Activated naive CD4-positive, alpha-beta T cell treated with anti-CD3 and anti-CD28 coated beads, Interleukin-2, amount 50 U/mL, for 72 hours (primary cell): ENCODE measurements at places on chromosomes 3 and 15.

DNA sequence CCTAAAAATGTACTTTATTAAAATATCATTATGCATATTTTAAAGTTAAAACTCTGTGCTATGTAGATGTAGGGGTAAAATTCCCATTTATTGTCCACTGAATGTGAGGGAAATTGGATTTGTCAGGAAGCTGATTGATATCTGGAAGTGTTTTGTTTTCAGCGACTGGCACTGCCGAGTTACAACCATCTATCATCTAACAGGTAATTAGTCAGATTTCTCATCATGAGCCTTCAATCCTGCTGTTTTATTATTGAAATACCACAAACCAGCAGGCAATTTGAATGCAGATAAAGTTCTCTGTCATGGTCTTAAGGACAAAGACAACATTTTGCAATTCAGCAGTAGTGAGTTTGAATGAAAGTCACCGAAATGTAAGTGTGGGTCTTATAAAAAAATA, 40.5 kb downstream of the ZIC1 start:
- DNase-seq: no peak

DNA sequence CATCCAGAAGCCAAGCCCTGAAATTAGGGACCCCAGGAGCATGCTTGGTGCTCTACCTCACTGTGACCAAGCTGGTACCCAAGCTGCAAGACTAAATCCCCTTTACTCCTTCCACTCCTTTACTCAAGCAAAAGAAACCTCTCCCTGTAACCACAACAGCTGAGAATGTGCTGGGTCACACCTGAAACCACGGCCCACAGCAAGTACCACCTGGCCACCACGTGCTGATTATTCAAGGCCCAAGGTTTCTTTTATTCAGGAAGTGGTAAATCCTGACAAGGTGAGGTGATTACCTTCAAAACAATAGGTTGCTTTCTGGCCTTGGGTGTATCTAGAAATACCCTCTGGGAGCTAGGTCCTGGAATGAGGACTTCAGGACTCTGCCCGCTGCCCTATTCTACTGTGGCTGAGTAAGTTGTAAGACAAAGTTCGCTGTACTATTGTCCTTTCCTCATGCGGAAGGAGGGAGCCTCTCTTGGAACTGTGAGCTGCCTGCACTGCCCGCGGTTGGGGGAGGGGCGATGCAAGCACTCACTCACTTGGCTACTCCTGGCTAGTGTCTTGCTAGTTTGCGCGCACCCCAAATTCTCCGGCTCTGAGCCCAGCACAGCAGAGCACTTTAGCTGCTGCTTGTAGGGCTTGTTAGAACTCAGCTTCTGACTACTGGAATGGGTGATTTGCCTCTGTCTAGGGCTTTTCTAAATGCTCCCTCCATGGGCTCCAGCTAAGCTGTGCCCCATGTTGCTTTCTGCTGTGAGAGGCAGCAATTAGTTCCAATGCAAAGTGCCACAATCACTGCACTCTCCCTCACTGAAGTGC, 487.1 kb upstream of the CNTN3 start:
- no peak for DNase-seq

DNA sequence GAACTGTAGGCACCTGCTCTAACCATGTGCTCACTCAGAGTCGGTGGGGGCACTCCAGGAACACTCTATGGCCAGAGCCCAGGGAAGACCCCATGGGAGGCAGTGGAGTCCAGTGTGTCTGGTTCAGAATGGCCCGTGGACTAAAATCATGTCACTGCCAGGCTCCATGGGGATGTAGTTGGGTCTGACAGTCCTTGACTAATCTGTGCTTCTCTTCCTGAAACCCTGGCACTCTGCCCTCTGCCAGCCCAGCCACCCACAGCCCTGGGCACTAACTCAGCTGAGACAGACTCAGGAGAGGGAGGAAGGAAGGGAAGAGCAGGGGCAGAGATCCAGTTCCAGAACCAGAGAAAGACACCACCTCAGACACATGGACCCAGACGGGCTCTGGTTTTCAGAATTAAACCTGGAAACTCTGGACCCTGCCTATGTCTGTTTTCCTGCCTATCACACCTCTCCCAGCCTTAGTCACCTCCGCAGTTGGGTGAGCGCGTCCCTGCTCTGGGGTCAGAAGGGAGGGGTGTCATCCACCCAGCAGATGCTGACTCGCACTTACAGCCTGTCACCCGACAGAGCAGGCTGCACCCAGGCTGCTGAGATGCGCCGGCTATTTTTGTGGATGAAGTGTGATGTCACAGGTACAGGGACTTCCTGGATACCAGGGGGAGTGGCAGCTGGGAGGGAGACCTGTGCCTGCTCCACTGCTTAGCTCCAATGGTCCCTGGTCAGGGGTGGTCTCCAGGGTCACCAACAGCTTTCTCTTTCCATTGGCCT, 56.8 kb upstream of the INSYN1 start:
- DNase-seq: no peak

DNA sequence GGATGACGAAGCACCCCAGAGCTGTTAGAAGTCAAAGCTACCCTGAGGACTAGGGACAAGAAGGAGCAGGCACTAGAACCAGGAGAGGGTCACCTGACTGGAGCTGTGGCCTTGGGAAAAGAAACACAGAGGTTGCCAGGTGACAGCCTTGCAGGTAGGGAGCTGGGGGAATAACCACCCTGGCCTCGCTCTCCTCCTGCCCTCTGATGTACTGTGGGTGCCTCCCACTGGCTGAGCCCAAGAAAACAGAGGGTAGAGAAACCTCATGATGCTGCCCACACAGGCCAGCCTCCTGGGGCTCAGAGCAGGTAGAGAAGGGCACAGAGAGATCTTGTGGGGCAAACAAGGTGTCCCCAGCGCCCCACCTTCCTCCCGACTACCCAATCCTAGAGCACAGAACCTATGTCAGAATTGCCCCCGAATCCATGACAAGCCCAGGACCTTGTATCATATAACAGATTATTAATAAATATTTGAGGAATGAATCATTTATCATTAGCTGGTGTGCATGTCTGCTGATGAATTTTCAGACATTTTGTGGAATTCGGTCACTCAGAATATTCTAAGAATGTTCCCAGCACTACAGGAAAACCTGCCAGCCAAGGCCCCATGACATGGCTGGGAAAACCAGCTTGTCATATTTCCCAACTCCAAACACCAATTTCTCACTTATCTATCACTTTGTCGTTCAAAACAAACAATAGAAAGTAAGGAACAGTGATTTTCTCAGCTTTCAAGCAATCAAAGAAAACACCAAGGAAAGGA, 59.8 kb upstream of the MEX3B start:
- DNase-seq: no peak

- DNase-seq: no peak
Observed at GRCh38 chr3:109923431-109923830, 586.1 kb upstream of the DPPA4 start.

DNA sequence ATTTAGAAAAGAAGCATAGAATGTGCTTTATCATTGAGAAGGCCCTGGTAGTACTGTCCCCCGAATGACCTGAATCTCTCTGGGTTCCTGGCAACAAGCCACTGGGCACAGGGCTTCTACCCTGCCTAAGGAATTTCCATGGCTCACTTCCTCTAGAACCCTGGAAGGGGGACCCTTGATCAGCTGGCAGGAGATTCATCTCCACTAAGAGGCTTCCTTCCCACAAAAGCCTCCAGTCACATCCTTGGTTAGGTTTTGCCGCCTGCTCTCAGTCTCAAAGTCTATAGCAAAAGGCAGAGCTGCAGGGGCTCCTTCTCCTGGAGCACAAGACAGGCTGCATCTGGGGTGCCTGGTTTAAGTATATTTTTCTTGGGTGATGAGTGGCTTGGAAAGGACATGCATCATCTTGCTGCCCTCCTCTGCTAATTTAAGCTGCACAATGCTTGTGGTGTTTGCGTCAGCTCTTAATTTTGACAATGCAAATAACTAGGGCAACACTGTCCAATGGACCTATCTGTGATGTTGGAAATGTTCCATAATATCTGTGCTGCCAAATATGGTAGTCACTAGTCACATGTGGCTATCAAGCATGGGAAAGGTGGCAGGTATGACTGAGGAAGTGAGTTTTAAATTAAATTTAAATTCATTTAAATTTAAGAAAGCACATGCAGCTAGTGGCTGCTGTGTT, 33.4 kb upstream of the RARRES1 start:
- no peak for DNase-seq

DNA sequence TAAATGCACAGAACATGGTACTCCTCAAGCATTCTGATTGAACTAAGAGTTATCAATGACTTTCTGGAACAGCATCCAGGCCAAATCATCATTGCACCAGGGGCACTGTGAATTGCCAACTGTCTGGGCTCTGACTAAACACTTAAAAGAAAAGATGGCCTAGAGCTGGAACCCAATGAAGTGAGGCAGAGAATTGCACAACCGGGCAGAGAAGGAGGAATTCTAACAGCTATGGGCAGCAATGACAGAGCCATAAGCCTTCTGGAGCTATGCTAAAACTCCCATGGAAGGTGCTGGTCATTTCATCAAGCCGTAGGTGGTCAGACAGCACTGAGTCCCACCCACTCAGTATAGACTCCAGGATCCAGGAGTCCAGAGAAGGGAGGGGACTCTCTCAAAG, 48.1 kb upstream of the OXTR start:
- DNase-seq: no peak

DNA sequence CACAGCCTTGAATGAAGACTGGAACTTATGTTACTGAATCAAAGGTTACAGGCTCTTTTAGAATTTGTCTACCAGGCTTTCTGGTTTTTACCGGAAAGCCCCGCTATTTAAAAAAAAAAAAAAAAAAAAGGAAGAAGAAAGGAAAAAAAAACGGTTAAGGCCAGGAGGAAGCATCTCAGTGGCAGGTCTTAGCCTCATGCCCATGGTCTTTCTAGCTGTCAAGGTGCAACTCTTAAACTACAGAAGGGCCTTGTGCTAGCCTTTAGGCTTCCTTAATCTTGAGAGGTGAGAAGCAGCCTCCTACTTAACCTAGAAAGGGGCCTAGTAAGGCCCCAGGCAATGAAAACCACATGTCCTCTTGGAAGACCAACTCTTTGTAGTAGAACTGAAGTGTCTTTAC, 77.5 kb downstream of the TBC1D5 start:
- no peak for DNase-seq

DNA sequence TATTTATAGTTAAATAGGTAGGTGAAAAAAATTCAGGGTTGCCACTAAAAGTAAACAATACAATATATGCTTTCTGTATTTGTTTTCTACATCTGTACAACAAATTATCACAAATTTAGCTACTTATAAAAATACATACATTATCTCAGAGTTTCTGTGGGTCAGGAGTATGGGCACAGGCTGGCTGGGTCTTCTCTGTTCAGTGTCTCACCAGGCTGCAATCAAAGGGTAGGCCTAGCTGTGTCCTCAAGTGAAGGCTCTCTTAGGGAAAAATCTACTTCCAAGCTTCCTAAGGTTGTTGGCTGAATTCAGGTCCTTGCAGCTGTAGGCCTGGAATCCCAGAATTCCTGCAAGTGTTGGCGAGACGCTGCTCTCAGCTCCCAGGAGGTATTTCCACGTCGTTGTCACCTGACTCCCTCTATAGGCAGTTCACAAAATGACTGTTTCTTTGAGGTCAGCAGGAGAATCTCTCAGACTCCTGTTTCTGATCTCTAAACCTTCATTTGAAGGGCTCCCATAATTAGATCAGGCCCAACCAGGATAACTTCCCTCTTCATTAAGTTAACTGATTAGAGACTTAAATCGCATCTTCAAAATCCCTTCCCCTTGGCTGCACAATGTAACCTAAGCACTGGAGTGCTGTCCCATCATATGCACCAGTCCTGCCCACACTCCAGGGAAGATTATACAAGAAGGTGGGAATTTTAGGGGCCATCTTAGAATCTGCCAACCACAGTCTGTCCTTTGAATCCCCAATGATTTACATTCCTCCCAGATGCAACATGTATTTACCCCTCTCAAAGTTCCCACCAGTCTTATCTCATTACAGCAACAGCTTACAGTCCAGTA, 296.6 kb downstream of the SUCLG2 start:
- DNase-seq: no peak

DNA sequence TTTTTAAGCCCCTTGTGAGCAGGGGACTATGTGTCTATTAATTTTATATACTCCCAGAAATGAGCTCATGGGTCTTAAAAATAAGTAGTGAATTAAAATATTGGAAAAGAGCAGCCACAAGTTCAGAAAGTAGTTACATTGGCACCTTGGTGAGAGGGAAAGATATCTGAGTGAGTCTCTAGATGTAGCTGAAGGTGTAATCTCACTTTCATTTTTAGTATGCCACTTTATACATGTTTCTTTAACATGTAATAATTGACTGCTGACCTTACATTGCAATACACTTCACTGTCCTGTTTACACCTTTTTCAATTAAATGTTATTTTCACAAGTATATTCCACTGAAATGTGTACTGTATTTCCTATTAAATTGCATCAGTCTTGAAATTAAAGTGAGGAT, 12.1 kb upstream of the PAK6 start:
- no peak for DNase-seq
